ENCODE measurements at places on chromosomes 2 and 18.

DNA sequence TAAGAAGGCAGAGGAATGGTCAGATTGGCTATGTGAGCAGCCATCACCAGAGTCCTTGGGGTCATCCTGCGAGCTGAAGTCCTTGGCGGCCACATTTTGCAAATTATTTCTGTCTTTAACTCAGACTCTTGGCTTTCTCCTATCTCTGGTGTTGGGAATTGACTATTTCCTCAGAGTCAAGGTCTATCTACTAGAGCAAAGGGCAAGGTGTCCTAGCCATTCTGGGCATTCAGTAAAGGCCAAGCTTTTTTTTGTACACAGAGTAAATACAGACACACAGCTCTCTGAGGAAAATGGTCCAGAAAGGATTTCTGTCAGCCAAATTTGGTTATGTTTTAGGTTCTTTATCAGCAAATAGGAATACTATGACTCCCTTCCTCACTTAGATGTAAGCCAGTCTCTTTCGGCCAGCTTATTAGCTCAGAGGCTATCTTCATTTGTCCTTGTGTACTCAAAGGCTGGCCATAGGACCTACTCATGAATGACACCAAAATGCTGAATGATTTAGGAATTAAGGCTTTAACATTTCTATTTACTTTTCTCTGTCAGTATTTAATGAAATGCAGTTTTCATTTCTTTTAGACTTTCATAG lies 146.5 kb downstream of the CNTNAP5 start:
- no peak for DNase-seq

DNA sequence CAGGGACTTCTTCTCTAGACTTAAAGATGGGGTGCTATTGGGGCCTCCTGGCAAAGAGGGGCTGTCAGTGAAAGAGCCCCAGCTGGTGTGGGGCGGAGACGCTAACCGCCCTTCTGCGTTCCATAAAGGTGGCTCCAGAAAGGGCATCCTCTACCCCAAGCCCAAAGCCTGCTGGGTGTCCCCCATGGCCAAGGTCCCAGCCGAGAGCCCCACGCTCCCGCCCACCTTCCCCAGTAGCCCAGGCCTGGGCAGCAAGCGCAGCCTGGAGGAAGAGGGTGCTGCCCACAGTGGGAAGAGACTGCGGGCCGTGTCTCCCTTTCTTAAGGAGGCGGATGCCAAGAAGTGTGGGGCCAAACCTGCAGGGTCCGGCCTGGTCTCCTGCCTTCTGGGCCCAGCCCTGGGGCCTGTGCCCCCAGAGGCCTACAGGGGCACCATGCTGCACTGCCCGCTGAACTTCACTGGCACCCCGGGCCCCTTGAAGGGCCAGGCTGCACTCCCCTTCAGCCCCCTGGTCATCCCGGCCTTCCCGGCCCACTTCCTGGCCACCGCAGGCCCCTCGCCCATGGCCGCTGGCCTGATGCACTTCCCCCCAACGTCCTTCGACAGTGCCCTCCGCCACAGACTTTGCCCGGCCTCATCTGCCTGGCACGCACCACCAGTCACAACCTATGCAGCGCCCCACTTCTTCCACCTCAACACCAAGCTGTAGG lies 15.2 kb downstream of the ARID5A start:
- DNase-seq, result no peak

- no peak for DNase-seq
These were observed 371.6 kb downstream of the HRH4 start for GRCh38 chr18:24831871-24832665.

DNA sequence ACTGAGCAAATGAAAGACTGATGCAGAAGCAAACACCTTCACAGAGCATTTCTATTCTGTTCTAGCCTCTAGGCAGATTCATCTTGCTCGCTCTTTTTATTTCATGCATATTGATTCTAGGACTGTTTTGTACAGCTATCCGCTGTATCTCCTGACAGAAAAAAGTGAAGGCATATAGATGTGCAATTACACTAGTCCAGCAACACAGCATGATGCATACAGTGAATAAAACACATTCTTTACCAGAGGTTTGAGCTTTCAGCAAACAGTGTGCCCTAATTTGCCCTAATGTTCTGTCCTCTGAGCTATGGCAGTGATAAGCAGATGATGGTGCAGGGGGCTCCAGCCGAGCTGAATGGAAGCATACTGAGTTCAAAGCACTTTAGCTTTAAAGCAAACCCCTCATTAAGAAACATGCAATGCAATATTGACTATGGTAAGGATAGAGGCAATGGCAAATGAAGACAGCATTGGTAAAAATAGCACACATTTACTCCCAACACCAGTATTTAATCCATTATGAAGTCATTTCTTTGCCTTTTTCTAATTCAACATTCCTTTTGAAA lies 141.2 kb upstream of the RGPD4 start:
- DNase-seq, result no peak

DNA sequence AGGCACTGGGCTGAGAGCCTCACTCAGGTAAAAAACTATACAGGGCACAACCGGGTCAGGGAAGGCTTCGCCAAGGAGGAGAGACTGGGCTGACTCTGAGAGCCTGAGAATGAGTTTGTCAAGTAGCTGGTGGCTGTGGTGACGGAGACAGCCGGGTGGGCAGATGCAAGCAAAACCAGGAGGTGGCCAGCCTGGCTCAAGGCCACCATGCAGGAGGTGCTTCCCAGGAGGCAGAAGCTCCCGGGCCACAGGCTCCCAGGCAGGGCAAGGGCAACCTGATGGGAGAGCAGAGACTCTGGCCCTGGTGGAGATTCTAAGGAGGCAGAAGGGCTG lies 2.9 kb upstream of the INHBB start:
- DNase-seq, result no peak

DNA sequence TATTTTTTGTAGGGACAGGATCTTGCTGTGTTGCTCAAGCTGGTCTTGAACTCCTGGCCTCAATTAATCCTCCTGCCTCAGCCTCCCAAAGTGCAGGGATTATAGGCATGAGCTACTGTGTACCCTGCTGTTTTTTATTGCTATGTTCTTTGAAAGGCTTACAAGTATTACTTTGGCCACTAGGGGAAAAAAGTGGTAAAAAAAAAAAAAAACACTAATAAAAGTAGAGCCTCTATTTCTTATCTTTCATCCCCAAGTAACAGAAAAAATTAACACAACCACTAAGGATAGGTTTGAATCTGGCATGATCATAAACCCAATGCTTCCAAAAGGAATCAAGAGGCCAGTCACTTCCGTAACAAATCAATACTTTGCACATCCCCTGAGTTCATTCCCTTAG lies 11.6 kb downstream of the NOL10 start:
- no peak for DNase-seq

- no peak for DNase-seq
These were observed 49.1 kb downstream of the KCNF1 start for GRCh38 chr2:10960606-10961489.

DNA sequence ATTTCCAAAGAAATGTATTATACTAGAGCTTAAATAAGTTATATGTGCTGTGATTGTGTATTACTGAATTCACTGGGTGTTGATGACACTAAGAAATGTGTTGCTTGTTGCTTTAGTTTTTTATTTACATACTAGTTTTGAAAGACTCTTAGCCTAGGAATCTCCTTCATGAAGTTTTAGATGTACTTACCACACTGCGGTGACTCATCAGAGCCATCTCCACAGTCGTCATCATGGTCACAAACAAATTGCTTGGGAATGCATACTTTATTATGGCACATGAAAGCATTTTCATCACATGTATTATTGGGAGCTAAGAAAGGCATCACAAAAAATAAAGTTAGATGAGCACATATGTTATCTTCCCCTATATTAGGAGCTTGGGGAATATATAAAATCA lies 1624.2 kb downstream of the LRP1B start:
- DNase-seq, result no peak

DNA sequence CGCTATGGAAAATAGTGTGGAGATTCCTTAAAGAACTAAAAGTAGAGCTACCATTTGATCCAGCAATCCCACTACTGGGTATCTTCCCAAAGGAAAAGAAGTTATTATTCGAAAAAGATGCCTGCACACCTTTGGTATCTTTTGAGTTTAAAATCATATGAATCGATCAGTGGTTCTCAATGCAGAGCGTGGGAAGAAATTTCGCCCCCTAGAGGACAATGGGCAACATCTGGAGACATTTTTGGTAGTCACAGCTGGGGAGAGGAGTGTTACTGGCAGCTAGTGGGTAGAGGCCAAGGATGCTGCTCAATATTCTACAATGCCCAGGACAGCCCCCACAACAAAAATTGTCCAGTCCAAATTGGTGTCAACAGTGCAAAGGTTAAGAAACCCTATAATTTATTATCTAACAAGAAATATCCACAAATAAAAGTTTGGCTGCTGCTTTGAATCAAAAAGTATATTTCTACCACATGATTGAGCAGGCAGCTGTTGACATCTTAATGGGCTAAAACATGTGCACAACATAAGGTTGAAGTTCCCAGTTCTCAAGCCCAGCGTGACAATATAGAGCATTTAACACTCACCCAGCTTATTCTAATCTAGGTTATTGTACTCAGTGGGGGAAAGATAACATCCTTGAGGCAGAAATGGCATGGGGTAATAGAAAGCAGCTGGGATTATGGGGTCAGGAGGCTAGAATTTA lies 425.7 kb downstream of the LRATD1 start:
- no peak for DNase-seq

DNA sequence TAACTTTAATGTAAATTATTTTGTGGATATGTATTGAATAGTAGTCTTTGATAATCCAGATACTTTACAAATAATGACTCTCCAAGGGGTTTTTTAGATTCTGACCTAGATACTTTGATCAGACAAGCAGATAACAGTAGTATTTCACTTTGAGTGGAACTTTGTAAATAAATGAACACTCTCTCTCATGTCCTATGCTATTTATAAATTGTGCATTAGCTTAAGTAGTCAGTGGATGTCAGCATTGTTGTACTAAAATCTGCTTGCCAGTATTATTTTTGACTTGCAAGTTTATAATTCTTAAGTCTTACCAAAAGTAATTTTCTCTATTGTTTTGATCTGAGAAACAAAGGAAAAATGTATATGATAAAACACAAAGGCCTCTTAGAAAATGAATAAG lies 1113.1 kb upstream of the NRXN1 start:
- no peak for DNase-seq

- DNase-seq, result no peak
These were observed 108.5 kb upstream of the SMAD7 start for GRCh38 chr18:49059028-49059834.

GRCh38 chr2:1692342-1692741 lies 52.0 kb downstream of the PXDN start:
- no peak for DNase-seq

GRCh38 chr2:142650601-142651000 lies 226.9 kb upstream of the KYNU start:
- DNase-seq, result no peak

DNA sequence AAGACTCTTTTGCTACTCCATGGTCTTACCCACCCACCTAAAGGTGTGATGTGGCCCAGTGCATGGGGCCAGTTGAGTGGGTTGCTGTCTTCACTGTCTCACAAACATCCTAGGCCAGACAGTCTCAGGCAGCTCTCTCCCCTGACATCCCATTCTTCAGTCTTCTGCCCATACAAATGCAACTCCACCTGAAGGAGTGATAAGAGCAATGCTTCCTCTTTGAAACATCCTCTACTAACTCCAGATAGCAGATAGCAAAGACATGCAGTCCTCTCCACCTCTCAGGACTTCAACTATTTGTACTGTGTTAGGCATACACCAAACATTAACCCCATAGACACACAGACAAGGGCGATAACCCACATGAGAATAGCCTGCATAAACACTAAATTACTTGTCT lies 71.3 kb downstream of the MTHFD2 start:
- no peak for DNase-seq

GRCh38 chr2:129709956-129710598 lies 269.4 kb upstream of the RAB6C start:
- peak; percentile 77 for DNase-seq

DNA sequence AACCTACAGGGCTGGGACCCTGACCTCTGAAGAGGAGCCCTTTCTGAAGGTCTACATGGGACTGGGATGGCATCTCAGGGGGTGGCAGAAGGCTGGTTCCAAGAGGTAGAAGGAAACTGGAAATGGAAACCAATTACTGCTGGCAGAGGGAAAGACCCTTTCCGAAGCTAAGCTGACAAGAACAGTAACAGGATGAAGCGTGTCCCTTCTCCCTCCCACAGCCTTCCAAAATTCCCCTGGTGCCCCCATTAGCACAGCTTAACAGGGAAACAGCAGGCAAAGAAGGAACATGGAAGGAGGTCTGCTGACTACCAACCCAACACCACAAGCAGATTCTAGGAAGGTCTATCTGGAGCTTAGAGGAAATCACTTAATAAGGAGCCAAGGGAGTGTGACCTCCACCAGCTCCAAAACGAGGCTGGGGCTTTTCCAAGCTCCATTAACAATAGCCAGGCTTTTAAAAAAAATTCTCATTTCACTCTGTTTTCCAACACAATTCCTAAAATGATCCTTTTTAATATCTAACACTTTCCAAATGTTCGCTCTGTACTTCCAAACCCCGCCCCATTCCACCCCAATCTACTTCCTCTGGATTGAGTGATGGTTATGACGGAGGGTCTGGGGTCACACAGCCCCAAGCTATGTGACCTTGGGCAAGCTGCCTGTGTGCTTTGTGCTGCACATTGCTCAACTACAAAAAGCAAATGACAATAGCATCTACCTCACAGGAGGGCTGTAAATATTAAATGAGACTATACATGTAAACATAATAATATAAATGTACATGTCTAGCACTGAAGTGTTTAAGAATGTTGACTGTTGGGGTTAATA lies 55.2 kb downstream of the STK39 start:
- DNase-seq, result no peak

GRCh38 chr2:168814046-168814445 lies 11.6 kb downstream of the NOSTRIN start:
- no peak for DNase-seq

GRCh38 chr2:15128846-15129245 lies 432.3 kb downstream of the NBAS start:
- no peak for DNase-seq

GRCh38 chr2:127226520-127227263 lies 6.6 kb upstream of the CYP27C1 start:
- peak; percentile 20 for DNase-seq

- DNase-seq, result no peak
These were observed 22.4 kb upstream of the SLC1A4 start for GRCh38 chr2:64966839-64967238.

- DNase-seq, result no peak
These were observed 200.3 kb downstream of the FBXO15 start for GRCh38 chr18:73947180-73947921.

DNA sequence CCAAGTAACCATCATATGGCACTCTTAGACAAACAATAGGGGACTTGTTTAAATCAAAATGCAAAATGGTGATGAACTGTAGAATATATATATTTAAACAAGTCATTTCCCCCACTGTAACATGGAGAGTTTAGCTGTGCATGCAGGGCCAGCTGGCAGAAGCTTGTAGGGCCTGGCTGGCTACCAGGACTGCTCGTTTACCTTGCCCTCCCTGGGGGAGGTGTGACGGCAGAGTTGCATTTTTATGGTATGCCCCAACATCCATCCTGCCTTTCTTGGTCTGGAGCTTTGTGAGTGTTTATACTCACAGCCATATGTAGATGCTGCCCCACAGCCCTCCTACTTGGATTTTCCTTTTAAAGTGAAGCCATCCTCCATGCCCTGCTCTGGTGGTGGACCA lies 101.7 kb upstream of the ZFP36L2 start:
- peak; percentile 31 for DNase-seq
